ENCODE measurements at places on chromosomes 5 and 9.

DNA sequence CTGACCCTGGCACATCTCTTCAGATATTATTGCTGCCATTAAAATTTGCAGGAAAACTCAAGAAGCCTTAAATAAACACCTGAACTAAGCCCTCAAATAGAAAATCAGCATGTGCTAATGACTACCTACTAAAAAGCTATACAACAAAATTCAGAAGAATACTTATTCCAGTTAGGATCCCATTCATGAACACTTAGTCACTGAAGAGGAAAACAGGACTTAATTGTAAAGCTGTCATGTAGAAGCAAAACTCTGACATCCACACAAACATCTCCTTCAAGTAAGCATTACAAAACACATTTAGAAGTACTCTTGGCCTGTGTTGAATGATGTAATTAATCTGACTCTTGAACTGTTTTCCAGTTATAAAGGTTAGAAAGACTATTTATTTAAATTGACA is 19.9 kb downstream of the ELL2 start:
- DNase-seq = no peak

- DNase-seq = no peak
Observed at GRCh38 chr5:161299053-161299452, 247.5 kb downstream of the GABRB2 start.

DNA sequence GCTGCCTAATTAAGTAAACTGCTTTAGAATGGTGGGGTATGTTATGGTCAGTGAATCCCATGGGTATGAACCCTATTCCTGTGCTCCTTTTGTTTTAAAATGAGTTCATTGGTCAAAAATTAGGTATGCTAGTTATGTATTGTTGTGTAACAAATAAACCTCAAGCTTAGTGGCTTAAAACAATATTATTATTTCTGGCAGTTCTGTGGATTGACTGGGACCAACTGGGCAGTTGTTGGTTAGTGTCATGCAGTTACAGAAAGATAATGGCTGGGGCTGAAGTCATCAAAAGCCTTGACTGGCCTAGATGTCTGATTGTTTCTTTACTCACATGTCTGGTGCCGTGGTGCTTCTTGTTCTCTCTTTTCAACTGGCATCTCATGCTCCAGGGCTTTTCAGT is 8.9 kb upstream of the PTAR1 start:
- DNase-seq = peak; percentile 42

DNA sequence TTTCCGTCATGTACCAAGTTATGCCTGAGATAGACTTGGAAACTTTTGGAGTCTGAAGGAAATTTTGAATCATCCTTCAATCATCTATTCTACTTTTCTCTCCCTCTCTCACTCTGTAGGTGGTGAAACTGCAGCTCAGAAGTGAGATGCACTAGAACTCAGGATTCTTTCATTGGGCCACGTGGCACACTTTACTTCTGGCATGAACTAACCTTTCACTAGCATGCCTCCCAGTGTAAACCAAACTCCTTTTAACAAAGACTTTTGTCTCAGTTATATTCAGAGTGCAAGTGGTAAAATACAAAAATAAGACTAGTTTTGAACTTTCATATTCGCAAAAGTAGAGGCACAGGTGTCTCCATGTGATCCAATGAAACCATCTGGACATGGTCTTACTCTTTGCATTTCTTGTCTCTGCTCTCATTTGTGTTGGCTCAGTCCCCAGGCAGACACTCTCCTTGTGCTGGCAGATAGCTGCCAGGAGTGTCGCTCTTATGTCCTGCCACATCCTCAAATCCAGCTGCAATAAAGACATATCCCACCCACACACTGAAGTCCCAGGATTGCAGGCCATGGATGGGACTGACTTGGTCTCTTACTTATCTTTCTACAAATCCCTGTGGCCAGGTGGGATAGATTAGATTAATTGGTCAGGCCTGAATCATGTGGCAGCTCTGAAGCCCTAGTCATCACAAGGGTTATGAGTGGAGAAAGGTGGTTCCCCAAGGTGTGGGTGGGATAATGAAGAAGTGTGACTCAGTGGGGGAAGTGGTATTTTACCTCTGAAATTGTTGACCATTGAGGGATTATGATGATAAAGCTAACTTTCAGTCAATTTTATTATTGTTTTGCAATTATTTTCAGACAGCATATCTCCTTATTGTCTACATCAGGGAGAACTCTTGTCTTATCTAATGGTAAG is 267.5 kb downstream of the GABRB2 start:
- DNase-seq = peak; percentile 16

DNA sequence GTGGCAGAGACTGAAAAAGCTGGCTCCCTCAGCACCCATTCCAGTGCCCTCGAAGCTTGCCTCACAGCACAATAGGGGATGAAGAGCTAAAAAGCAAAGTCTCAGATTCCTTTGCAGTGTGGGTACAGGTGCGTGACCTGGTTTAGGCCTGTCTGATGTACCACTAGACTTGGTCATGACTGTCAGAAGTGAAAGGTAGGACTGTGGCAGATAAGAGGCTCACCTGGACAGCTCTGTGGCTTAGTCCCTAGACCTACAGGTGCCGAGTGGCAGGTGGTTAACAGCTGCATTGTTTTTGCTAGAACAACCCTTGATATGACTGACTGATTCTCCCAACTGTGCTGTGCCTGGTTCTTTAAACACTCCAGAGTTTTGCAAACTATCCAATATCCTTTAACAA is 14.7 kb upstream of the SFXN1 start:
- no peak for DNase-seq

DNA sequence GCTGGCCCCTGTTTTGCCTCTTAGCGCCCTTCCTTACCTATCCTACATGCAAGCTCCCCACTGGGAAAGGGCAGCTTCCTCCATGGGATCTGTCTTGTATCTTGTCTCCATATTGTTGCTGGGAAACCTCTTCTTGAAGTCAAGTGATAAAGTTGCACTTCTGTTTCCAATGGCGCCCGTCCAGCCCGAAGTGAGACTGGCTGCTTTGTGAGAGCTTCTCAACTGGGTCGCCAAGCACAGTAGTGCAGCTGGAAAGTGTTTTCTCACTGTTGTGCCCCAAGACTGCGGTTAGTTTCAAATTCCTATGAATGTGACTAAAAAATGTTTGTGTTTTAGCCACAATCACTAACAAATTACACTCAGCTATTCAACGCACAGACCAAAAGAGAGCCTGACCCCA is 506.6 kb upstream of the MPDZ start:
- DNase-seq = no peak

DNA sequence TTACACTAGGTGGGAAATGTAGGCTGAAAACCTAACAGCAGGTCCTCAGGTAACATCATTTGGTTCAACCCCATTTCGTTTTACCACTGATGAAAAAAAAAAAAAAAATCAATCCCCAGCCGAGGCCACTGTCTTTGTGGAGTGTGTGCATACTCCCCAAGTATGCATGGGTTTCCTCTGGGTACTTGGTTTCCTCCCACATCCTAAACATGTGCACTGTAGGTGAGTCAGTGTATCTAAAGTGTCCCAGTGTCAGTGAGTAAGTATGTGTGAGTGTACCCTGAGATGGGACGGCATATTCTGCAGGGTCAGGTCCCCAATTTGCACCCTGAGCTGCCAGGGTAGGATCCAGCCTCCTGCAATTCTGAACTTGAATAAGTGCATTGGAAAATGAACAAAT is 966.5 kb upstream of the DMAC1 start:
- no peak for DNase-seq

- no peak for DNase-seq
Observed at GRCh38 chr9:89798547-89799120, 193.8 kb downstream of the GADD45G start.

GRCh38 chr5:80406980-80407734 is 707 bp upstream of the ZFYVE16 start:
- peak; percentile 19 for DNase-seq

DNA sequence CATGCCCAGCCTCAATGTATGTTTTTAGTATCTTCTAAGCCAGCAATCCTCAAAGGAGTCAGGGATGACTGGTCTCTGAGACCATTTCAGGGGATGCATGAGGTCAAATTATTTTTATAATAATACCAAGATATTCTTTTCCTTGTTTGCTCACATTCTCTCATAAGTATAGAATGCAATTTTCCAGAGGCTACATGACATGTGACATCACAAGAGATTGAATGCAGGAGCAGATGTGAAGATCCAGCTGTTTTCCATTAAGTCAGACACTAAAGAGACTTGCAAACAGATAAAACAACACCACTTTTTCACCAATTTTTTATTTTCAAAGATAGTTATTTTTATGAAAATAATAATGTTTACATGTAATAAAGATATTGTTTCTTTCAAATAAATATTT is 22.0 kb upstream of the FREM1 start:
- no peak for DNase-seq

DNA sequence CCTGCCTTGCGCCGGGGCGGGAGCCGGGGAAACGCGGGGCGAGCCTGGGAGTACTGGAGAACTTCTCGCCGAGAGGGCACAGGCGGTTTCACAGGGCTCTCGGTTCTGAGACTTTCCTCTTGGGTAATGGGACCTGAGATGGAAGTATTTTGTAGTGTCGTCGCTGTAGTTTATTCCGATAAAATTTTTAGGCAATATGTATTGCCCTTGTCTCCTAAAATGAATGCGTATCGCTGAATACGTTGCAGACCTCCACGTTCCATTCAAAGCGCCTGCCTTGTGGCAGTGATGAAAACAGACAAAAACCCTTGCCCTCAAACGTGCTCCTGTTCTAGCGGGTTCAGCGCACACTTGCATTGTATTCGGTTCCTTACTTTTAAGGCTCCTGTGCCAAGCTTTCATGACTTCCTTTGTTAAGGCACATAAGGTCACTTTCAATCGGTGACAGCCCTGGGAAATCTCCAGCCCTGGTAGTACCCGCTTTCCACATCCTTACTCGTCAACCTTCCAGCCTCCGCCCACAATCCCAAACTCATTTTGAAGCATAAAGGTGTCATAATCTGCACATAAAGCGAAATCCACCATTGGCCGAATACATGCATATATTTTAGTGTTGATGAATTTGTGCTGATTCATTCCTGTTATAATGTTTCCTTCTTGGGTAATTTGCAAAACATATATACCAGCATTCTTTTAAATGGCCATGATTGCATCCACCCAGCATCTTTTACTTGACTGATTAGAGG is 694 bp downstream of the RMI1 start:
- DNase-seq = peak; percentile 44

DNA sequence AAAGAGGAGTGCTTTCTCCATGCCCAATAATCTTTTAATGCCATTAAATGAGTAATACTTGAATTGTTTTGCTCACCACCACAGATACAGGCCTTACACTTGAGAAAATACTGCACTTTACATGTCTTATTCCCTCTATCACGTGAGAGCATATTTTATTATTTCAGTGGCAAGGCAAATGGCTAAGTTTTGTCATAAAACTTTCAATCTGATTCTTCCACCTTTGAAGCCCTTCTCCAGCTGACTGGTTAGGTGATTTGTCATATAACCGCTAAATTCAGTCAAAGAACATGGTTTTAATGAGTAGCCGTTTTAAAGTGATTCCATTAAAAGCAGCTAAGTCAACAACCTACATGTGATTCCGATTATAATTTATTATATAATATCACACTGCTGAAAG is 43.8 kb downstream of the FAT2 start:
- DNase-seq = no peak

GRCh38 chr9:86287013-86287412 is 4.7 kb upstream of the ISCA1 start:
- DNase-seq = peak; percentile 28

- DNase-seq = no peak
Observed at GRCh38 chr9:124163760-124164255, 93.9 kb upstream of the NEK6 start.

- peak; percentile 64 for DNase-seq
Observed at GRCh38 chr5:100643473-100643872, 108.3 kb downstream of the FAM174A start.

DNA sequence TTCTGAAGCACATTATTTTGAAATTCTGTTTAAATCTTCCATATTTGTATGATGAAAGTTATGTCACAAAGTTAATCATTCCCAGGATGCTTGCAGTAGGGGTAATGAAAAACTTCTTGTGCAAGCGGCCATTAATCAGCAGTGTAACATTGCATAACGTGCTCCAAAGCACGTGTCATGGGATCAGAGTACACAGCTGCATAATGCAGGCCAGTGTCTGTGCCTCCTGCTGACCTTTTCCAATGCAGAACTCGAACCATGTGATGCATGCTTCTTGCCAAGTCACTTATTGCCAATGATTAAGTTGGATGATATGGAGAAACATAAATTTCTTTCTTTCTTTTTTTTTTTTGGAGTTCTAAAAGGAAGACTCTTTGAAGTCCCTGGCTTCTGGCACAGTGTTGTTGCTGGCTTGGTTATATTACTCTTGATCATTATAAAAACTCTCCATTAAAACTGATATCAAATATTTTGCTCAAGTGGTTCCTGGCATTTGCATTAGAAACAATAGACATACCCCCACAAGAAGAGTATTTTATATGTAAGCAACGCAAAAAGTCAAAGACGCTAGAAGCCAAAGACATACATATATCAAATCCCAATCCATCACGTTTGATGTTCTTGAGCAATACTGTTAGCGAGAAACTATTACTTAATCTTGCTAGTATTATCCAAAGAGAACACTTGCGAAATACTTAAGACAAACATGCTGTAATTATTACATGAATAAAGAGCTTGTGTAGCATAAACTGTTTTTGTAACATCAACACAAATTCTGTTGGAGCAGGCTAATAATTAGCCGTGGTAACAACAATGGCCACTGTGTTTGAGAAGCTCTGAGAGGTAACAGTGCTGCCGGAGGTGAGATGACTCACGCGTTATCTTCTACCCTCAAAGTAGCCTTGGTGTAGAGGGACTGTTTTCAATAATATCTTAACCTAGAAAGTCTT is 164.2 kb downstream of the AUH start:
- peak; percentile 92 for DNase-seq

DNA sequence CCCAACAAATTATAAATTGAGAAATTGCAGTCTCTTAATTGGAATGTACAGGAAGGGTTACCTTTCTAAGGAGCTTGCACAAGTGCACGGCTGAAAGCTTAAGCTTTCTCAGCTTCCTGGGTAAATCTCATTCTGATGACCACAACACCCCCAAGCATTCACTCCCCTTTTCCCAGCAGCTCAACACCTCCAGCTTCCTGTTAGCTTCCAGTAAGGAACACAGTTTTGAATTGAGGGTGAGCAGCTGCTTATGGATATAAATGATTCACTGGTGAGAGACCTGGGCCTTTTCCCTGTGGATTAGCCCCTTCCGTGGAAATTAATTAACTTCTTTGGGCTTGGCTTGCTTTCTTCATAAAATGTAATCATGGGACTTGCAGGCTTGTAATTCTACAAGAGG is 101.2 kb downstream of the SLC28A3 start:
- peak; percentile 73 for DNase-seq

DNA sequence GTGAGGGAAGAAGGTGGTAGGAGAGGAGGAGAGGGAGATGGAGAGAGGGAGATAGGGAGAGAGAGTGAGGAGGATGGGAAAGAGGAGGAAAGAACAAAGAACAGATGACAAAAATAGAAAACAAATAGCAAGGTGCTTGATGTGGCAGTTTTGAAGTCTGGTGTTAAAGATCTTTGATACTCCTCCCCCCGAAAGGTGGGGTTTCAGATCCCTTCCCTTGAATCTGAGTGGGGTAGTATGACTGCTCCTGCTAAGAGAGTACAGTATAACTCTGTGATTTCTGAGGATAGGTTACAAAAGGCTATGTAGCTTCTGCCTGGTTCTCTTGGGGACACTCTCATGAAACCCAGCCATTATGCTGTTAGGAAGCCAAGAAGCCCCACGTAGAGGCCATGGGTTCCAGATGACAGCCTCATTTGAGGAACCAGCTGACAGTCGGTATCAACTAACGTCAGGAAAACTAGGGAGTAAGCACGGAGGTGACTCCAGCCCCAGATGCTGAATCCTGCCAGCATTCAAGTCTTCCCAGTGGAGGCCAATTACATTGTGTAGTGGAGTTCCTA is 102.1 kb downstream of the FANCC start:
- DNase-seq = no peak

- DNase-seq = peak; percentile 83
Observed at GRCh38 chr5:45696206-45696836, at the start of gene HCN1. HCN1 (minus strand) TSS chr5:45696380.

GRCh38 chr9:127629468-127630081 is 17.5 kb downstream of the STXBP1 start:
- no peak for DNase-seq

Measured in kidney tubule cell (primary cell).